T-helper 2 cell treated with Interferon-gamma antibody and Interleukin-4, amounts not matched to agents 5 μg/mL and 100 μg/mL, for 36 hours (primary cell): ENCODE measurements at places on chromosomes 5 and 9.

- DNase-seq, result peak; percentile 52
Observed at GRCh38 chr9:128361986-128362646, 9.1 kb upstream of the URM1 start.

DNA sequence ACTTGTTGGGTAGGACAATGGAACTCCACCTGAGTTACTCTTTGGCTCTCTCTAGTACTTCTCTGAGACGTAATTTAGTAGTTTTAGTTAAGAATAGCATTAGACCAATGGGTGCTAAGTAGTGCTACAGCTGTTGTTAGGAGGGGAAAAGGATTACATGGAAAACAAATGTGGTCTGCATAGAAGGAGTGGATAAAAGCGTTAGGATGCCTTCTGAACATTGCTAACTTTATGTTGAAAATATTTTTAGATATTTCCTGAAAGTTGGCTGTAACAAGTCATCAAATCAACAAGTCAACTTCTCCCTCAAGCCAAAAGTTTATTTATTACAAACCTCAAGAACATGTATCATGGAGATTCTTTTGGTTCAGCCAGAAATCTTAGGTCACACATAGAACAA lies 409.5 kb upstream of the MEF2C start:
- no peak for DNase-seq

DNA sequence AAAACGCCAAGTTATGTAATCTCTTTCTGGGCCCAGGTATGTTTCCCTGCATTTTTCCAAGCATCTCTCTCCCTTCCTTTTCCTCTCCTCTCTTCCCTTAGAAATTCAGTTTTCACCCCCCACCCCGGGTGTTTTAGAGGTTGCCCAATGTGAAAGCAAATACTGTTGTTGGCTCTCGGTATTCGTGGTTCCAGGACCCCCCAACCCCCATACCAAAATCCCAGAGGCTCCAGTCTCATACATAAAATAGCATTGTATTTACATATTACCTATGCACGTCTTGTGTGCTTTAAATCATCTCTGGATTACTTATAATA lies 48.8 kb downstream of the ACER2 start:
- DNase-seq, result no peak

DNA sequence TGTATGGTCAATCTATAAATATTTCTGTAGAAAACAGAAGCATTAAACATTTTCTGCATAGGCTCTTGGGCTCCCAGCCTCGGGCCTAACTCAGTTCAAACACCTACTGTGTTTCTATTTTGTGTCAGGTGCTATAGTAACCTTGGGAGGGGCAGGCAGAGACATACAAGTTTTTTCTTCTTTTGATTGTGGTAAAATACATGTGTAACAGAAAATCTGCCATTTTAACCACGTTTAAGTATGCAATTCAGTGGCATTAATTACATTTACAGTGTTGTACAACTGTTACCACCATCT lies 40.8 kb upstream of the FOXE1 start:
- no peak for DNase-seq

DNA sequence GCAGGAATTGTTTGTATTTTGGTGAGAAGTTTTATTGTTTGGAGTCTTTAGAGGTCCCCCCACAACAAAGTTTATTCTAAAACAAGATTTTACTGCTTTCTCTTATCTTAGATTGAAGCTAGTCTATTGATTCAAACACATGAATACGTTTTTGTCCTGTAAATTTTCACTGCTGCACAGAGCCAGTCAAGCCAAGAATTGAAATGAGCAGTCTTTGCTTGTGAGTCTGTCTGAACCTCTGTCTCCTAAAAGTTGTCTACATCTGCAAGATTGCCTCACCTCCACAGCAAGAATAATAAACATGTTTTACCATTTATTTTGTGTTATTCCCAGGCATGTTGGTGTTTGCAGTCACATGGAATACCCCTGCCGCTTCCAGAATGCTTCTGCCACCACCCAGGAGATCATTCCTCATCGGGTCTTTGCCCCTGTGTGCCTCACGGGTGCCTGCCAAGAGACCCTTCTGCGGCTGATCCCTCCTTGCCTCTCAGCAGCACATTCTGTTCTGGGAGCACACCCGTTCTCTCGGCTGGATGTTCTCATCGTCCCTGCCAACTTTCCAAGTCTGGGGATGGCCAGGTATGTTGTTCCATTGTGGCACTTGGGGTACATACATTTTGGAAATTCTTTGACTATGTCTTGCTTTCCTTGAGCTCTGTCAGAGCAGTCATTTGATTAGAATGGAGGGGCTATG lies 74.1 kb downstream of the AOPEP start:
- no peak for DNase-seq

GRCh38 chr5:99605904-99606303 lies 677.1 kb upstream of the CHD1 start:
- DNase-seq, result no peak

GRCh38 chr5:55903121-55903701 lies 52.1 kb downstream of the IL31RA start:
- peak; percentile 83 for DNase-seq

GRCh38 chr5:112005623-112005930 lies 248.6 kb upstream of the NREP start:
- no peak for DNase-seq

DNA sequence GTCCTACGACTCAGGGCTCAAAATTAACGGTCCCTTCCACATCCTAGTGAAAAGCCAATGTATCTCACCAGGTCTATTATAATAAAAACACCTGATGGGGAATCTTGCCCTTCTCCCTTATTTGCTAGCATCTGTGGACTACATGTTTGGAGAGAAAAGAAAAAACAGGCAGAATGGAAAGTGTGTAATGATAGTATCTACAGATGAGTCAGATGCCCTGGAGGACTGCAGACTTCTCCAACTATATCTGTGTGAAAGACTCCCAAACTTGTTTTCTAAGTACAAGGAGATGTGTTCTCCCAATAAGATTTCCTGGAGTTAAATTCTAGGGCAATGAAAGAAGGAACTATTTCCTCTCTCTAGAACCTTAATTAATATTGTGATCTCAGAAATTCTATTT lies 66.0 kb downstream of the FOXB2 start:
- no peak for DNase-seq

GRCh38 chr9:22446589-22446949 lies at the start of gene DMRTA1:
DMRTA1 (plus strand) TSS chr9:22446824; CDS start chr9:22447066, 242 bp downstream.
- no peak for DNase-seq

GRCh38 chr9:136621019-136621733 lies 41.5 kb upstream of the EGFL7 start:
- no peak for DNase-seq

GRCh38 chr5:154766558-154767281 lies 11.5 kb downstream of the LARP1 start:
- DNase-seq, result no peak

DNA sequence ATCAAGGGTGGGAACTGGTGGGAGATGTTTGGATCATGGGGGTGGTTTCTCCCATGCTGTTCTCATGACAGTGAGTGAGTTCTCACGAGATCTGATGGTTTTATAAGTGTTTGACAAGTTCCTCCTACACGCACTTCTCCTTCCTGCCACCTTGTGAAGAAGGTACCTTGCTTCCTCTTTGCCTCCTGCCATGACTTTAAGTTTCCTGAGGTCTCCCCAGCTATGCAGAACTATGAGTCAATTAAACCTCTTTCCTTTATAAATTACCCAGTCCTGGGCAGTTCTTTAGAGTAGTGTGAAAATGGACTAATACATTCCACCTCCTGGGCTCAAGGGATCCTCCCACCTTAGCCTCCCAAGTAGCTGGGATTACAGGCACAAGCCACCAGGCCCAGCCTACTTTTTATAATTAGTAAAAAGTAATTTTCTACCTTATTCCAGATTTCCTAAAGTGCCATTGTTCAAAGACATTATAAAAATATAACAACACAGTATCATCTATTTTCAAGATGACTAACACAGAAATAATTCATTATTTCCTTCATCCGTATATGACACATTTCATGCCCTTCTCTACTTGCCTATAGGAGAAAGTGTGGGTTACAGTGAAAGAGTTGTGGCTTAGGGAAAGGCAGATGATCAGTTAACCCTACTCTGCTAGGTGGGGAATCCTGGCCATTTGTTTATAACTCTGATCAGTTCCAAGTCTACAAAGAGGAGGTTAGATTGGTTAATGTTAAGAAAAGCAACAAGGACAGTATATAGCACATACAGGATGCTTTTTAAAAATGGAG lies 99.9 kb downstream of the TTC39B start:
- no peak for DNase-seq

DNA sequence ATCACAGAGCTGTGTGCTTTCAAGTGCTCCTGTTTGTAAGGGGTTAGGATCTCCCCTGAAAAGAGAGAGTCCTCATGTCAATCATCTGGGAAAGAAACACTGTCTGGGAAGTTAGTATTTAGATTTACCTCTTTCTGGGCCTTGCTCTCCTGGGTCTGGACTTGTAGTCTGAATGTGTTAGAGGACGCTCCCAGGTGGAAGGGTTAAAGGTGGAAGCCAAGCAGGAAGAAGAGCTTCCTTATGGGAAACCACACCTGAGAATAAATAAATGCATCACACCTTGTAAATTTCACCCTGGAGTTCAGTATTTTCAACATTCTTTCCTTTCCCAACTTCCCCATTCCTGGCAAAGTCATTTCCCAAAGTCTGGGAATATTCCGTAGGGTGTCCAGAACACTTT lies 1.3 kb downstream of the PLGRKT start:
- no peak for DNase-seq

GRCh38 chr5:33720176-33720575 lies 171.6 kb downstream of the ADAMTS12 start:
- no peak for DNase-seq

DNA sequence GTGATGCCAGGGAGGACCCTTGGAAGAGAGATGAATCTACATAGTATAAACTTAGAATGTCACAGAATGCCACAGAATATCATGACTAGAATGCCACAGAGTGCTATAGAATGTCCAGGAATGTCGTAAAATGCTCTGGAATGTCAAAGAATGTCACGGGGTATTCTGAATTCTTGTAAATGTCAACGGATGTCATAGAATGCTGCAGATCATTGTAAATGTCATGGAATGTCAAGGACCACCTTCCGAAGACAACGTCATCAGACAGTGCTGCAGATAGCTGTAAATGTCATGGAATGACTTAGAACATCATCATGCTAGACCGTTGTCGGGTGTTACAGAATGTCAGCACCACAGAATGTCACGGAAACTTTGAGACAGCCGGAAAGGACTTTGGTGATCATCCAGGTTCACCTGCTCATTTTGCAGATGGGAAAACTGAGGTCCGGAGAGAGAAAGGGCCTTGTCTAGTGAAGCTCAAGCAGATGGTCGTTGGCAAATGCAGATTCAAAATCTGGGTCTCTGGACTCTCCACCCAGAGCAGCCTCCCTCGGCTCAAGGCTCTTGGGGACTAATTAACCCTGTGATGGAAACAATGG lies 117.1 kb downstream of the LHX2 start:
- no peak for DNase-seq
